ENCODE measurements at places on chromosomes 7 and 10. TPM values are rescaled to one million over a fixed set of nuclear protein-coding genes. Genes with fewer than 3 reads are reported as not detected.

The SFTPA1 gene
- total RNA-seq: 2.9 TPM

The WDR86 gene
- 19.4 TPM for total RNA-seq

The IL6 gene
- 12.0 TPM for total RNA-seq

The PRKG1 gene
- 17.9 TPM for total RNA-seq

The NUTM2B gene
- 0.25 TPM for total RNA-seq

The CALML5 gene
- total RNA-seq: 102 TPM

The CADPS2 gene
- 25.5 TPM for total RNA-seq

The CLRN3 gene
- not detected for total RNA-seq

All from vagina (tissue), 2 donors.